ENCODE measurements at places on chromosomes 12 and 14.

DNA sequence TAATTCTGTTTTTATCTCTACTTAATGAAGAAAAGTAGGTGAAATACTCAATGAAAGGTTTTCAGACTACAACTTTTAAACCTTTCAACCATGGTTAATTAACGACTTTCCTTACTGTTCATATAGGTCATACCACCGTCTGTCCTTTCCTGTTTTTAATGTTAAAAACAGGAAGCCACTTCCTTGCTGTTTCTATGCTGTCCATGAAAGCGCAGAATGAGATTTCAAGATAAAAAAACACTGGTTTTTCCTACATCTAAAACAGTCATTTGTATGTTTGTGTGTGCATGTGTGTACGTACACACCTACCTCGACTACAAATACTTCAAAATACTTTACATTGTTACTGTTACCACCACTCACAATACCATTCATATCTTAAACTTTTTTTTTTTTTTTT, 27.3 kb downstream of the SPTLC2 start:
- DNase-seq, result no peak

DNA sequence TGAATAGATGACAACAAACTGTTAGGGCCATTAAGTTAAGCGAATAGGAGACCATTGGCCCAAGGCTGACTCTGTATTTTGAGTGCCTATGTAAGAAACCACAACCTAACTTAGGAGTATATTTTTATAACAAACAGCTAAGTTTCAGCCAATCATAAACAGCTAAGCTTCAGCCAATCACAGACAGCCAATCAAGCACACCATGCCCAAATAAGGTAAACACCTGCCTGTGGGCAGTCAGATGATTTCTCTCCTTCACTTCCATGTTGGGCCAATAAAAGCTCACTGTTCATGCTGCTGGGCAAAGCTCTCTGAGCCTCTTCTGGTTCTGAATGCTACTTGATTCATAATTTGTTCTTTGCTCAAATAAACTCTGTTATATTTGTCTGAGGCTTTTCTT, 344.6 kb downstream of the BTG1 start:
- DNase-seq, result no peak

- no peak for DNase-seq
Measured at GRCh38 chr12:91110311-91110924, 876 bp downstream of the LUM start.

- peak; percentile 15 for DNase-seq
Measured at GRCh38 chr14:69183735-69184134, 7.6 kb upstream of the EXD2 start.

DNA sequence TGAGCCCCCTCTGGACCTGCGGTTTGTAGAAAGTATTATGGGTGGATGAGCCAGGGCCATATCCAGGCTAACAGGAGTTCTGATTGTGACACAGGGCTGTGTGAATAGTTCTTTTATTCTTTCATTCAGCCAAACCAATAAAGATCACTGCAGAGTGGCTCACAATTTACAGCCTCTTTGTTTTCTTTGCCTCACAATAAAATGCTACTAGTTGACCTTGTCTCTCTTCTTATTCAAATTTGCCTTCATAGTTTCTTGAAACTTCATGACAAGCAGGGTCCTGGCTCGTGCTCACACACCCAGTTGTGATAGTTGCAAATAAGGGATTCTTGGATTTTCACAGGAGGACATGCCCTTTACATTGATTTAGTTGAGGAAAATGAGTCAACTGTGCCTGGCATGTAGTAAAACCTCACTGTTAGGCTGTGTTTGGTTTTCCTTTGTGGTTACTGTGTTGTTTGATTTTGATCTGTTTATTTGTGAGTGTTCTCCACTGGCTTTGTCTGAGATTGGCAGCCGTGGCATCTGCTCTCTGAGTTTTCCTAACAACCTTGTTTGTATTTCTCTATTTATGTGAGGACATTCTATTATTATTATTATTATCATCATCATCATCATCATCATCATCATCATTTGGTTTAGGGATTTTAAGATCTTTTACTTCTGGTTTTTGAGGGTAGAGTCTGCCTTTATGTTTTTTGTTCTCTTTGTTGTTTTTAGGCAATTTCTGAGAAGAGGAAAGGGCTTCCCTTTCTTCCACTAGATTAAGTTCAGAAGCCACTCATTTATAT, 2.7 kb upstream of the KRT6B start:
- DNase-seq, result peak; percentile 26

GRCh38 chr14:93892923-93893558, 34.1 kb upstream of the FAM181A start:
- peak; percentile 59 for DNase-seq

- DNase-seq, result no peak
Measured at GRCh38 chr12:22396735-22397134, 62.2 kb upstream of the ST8SIA1 start.

- no peak for DNase-seq
Measured at GRCh38 chr12:14402697-14403096, 37.2 kb downstream of the ATF7IP start.

DNA sequence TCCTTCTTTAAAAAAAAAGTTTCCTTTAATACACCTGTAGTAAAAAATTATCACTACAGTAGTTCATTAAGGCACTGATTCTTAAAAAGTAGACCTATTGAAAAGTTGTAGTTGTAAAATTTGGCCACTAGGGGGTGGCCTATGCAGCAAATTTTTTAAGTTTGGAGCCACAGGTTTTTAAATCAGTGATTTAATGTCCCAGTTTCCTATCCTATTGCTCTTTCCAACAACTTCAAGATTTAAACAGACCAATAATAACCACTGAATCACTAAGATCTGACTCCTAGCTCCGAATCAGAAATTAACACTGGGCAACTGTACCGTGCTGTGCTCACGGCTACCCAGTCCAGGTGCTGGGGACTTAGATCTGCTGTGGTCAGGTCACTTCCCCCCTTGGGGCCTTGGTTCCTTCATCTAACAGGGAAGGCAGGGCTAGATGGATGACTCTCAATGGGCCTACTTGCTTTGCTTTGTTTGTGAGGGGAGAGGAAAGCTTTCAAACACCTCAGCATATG, 279.3 kb downstream of the MED13L start:
- peak; percentile 79 for DNase-seq

DNA sequence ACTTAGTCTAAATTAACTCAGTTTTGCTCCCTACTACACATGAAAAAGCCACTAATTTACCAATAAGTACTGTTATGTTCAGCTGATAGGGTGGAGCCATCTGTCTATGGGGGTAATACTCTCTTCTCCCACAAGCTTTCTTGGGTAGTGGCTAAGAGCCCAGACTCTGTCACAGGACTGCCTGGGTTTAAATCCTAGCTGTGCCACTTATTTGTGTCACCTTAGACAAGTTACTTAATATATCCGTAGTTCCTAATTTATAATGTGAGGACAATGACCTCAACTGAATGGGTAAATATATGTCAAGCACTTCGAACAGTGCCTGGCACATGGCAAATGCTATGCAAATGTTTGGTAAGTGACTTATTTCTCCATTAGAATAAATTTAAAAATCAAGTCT, 185.6 kb downstream of the DACT1 start:
- DNase-seq, result no peak

GRCh38 chr14:100844082-100844408, 18.1 kb downstream of the MEG3 start:
- DNase-seq, result no peak

Measured in cardiac fibroblast (primary cell).